ENCODE measurements at places on chromosomes 12 and 14.

- no peak for DNase-seq
Observed at GRCh38 chr14:56752428-56752827, 57.9 kb downstream of the OTX2 start.

- DNase-seq, result no peak
Observed at GRCh38 chr12:70288817-70289216, 45.6 kb downstream of the CNOT2 start.

DNA sequence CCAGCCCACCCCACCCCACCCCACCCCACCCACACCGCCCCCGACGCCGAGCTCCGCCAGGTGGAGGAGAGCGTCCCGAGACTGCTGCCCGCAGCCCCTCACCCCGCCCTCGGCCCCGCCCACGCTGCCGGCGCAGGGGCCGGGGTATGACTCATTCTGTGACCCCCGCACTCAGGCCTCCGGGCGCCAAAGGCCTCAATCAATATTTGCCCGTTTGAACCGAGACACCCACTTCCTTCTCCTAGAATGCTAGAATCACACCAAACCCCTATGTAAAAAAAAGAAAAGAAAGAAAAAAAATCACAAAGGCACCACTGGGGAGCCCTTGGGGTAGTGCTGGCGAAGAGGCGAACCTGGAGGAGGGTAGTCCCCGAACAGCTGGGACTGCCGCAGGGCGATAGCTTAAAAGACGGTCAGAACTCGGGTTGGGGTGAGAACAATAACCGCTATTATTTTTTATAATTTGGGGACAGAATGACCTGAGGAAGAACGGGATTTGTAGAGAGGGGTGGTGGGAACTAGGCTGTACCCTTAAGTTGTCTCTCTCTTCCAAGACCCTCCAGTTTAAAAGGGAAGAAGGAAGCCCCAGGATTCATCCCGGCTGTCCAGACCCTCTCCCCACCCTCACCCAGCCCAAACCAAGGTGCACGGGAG lies 894 bp downstream of the KRT8 start:
- no peak for DNase-seq

DNA sequence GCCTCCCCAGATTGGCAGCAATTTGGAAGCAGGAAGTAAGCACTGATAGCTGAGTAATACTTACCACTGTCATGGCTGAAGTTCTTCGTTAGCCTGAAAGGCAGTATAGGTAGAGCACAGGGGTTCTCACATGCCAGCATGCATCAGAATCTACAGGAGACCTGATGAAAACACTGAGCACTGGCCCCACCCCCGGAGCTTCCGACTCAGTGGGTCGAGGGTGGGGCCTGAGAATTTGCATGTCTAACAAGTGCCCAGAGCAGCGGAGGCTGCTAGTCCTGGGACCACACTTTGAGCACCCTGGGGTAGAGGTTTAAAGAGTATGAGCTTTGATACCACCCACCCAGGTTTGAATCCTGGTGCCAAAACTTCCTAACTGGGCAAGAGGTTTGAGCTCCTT lies 89.6 kb downstream of the FBXW8 start:
- DNase-seq, result no peak

DNA sequence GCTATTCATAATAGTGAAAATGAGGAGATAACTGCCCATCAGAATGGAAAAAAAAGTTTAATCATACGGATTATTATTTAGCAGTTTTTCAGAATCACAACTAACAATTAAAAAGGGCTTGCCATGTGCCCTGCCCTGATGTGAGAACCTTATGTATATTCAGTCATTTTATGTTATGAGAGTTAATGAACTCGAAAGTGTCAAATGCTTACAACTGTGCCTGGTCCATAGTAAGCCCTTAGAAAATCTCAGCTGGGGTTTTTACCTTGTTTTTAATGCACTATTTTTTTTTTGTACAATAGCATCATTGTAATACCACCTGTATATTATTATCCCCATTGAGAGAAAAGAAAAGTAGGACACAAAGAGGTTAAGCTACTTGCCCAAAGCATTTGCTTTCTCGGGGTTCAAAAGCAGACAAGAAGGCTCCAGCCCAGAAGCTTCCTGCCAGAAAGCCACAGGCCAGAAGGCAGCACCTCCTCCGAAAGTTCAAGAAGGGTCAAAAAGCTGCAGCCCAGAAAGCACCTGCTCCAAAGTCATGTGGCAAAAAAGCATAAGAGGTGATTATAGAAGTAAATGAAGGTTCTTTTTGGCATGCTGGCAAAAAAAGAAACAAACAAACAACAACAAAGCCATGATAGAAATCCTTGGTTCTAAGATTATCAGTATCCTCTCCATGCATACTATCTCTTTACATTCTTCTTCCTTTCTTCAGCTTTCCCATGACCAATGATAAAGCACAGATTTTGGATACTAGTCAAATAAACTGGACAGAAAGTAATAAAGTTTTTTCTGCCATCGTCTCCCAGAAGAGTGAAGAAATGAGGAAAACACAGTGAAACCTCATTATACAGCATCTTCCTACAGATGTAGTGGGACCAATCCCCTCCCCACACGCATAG lies 59.1 kb upstream of the NAP1L1 start:
- no peak for DNase-seq

GRCh38 chr12:132033627-132034026 lies 83.9 kb downstream of the EP400 start:
- DNase-seq, result no peak

- DNase-seq, result no peak
Observed at GRCh38 chr12:14558473-14558959, 9.2 kb downstream of the PLBD1 start.

DNA sequence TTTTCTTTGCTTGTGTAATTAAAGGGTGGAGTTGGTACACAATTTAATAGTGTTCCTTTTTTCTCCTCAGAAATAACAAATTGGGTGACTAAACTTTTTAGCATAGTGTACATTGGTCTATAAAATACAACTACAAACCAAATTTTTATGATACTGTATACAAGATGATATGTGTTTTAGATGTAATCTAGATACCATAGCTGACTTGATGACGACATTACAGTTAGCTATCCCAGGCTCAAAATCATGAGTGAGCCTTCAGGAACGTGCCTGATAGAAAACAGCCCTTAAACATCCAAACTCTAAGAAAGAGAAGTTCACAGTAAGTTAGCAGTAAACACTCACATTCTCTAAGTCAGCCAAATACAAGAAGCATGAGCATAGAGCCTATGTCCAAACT lies 99.0 kb upstream of the SSTR1 start:
- DNase-seq, result no peak

DNA sequence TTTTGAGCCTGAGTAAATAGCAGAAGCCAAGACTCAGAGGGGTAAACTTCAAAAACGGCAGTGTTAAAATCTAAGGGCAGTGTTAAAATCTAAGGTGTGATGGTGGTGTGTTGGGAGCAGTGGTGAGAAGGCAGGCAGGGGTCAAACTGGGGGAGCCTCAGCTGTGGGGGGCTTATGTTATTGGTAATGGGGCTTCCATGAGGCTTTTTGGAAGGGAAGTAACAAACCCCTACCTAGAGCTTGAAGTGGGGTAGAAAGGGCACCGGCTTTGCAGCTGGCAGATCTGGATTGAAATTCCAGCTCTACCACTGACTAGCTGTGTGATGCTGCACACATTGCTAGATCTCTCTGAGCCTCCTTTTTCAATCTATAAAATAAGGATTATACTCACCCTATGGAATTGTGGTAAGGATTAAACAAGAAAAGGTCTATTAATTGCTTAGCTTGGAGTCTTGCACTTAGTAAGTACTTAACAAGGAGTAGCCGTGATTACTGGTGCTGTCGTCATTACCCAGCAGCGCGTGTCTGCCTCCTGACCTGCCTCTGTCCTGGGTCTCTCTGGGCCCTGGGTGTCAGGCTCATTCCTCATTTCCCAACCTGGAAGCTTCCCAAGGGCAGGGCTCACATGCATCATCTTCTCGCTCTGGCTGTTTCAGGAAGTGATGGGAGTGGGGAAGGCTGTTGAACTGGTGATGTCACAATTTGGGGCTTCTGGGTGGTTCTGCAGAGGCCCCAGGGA lies 18.5 kb upstream of the KRT80 start:
- no peak for DNase-seq

DNA sequence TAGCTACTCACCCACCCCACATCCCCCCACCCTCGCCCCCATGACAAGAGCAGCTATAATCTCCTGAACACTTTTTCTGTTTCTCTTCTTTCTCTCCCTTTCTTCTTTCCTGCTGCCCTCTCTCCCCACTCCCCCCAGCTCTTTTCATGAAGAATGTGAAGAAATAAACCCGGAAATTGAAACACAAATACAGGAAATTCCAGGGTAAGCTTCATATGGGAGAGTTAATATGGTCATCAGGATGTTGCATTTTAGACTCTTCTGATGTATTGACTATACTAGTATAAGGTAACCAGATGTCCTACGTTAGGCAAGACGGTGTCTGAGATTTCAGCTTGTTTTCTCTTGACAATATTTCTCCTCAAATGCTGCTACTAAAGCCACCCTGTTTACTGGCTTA lies 41.6 kb upstream of the LRIG3 start:
- no peak for DNase-seq

- no peak for DNase-seq
Observed at GRCh38 chr12:62785941-62786559, 148.9 kb downstream of the PPM1H start.

All from stimulated activated CD4-positive, alpha-beta T cell treated with anti-CD3 and anti-CD28 coated beads, Interleukin-1b, Interleukin-23, amount 100 ng/mL, for 1 hour (primary cell).